Esophagus squamous epithelium (tissue), 5 donors: ENCODE measurements at places on chromosomes 11 and 22. TPM values are rescaled to one million over a fixed set of nuclear protein-coding genes. Genes with fewer than 3 reads are reported as not detected.

The MRGPRE gene
- 0.50 TPM for total RNA-seq

DNA sequence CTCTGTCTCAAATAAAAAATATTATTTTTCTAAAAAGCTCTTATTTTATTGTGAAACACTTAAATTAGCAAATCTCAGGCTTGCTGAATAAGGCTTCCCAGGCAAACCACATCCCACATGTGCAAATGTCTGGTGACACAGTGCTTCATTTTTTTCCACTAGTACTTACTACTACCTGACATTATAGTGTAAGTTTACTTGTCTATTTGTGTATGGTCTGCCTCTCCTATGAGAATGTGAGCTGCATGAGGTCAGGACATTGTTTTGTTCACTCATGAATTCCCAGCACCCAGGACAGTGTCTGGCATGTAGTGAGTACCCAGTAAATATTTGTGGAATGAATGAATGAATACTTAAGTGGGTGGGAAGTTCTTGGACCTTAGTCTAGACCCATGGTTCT is 103.1 kb downstream of the PTPRJ start:
- DNase-seq = no peak
- H3K27ac ChIP-seq = no peak overlapping the region
- peaks cover 3% of the 10 kb centered on the region for H3K4me1 ChIP-seq
- no peak overlapping the region for H3K4me3 ChIP-seq
- H3K36me3 ChIP-seq = no peaks in the 10 kb centered on the region

DNA sequence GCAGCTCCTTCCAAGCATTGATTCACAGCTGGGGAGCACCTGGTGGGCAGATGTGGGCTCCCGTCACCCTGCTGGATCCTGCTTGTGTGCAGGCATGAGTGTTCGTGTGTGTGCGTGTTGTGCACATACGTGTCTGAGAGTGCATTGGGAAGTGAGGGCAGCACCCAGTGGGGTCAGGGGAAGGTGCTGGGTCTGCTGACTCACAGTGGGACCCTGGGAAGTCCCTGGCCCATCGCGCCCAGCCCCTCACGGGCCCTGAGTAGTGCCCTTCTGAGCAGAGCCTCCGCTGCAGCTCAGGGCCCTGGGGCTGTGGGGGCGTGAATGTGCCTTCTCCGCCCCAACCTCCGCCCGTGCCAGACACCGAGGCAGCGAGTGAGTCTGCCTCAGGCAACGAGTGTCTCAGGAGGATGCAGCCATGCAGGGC is 36.8 kb downstream of the WNT11 start:
- H3K36me3 ChIP-seq = no peaks in the 10 kb centered on the region
- no peak overlapping the region for H3K27ac ChIP-seq
- no peaks in the 10 kb centered on the region for H3K4me1 ChIP-seq
- no peak for DNase-seq

- no peak overlapping the region for H3K4me3 ChIP-seq
- peak overlapping the region; percentile 3 for H3K27ac ChIP-seq
- no peaks in the 10 kb centered on the region for H3K36me3 ChIP-seq
- DNase-seq = no peak
- H3K27me3 ChIP-seq = no peaks in the 10 kb centered on the region
- H3K4me1 ChIP-seq = peaks cover 68% of the 10 kb centered on the region
Measured at GRCh38 chr22:43017525-43018460, 2.8 kb upstream of the PACSIN2 start.
